ENCODE measurements at places on chromosomes 2 and 18.

DNA sequence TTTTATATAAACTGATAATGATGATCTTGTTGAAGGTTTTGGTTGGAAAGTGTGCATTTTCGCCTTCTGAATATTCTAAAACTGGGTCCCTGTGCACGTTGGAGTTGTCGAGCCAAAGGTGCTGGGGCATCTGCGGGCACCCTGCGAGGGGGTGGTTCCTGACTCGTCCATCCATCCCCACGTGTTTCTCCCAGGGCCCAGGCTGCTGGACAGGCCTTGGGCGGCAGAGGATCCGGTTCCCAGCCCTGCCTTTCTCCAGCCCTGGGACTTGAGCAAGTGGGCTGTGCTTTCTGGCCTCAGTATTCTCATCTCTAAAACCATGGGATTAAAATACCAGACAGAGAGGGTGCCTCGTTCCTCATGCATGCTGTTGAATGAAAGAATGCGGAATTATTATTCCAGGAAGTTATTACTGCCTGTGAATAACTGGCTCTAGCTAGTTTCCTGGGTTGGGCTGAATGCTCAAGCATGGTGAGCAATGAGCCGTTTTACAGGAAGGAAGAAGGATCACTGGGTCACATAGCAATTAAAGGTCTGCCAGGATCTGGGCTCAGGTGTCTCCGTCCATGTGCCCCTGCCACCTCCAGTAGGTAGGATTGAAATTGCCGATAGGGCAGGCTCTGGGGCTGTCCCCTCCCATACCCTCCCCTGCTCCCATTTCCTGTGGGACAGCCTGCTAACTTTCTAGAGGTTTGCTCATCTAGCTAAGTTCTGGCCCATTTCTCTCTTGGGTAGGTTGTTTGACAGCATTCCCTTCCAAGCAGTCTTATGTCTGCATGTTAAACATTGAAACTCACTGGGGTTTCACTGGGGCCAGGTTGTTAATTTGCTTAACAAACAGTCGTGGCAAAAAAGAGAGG, 77.2 kb upstream of the HS6ST1 start:
- no peak for DNase-seq

- no peak for DNase-seq
Observed at GRCh38 chr2:135424849-135425248, 106.2 kb downstream of the ZRANB3 start.

GRCh38 chr18:26448714-26449159, 99.6 kb downstream of the KCTD1 start:
- DNase-seq = no peak

DNA sequence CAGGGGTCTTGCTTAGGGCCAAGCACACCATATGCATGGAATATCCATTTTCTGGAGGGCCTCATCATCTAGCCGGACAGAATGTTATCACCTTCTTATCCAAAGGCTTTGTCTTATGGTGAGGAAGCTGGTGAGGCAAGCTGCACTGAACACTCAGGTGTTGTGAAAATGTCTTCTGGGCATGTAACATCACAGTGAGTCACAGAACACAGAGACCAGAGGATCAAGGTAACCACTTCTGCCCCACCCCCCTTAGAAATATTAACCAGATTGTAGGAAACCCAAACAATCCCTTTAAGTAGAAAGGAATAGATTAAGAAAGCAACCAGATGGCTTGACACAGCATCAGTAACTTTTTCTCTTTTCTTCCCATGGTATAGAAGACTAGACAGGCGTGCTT, 51.1 kb downstream of the MYO5B start:
- DNase-seq = no peak

GRCh38 chr18:76370201-76370600, 124.8 kb downstream of the ZNF516 start:
- no peak for DNase-seq

GRCh38 chr2:234812851-234813250, 139.0 kb upstream of the SH3BP4 start:
- no peak for DNase-seq

DNA sequence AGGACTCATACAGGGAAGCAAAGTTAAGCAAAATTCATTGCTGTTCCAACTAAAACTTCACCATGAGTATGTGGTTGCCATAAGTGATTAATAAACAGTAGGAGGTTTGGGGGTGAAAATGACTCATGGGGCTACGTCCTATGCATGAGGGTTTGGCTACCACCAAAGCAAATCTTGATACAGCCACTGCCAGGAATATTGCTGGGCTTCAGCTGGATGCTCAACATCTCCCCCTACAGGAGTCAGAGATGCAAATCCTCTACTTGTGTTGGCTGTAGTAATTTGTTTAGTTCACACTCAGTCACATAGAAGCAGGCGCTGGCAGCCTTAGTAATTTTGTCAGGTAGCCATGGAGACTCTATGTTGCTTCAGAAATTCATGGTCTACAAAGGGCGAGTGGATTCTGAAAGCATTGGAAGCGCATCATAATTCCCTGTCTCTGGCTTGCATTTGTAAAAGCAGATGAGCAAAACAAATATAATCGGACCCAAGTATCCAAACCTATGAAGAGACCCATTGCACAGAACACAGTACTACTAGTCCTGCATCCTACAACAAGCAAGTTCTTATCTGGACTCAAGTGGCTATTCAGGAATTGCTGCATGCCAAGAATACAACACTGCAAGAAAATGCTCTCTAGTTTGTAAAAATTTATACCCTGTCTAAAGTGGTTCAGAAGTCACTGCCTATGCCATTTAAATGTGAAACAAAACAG, 76.0 kb downstream of the CD28 start:
- no peak for DNase-seq
